NCI-H460 (cell line): ENCODE measurements at places on chromosomes 4 and X.

GRCh38 chr4:130110189-130110588, 1014.2 kb downstream of the C4orf33 start:
- DNase-seq = no peak

- DNase-seq = no peak
Observed at GRCh38 chr4:5157791-5158770, 106.8 kb downstream of the STK32B start.

DNA sequence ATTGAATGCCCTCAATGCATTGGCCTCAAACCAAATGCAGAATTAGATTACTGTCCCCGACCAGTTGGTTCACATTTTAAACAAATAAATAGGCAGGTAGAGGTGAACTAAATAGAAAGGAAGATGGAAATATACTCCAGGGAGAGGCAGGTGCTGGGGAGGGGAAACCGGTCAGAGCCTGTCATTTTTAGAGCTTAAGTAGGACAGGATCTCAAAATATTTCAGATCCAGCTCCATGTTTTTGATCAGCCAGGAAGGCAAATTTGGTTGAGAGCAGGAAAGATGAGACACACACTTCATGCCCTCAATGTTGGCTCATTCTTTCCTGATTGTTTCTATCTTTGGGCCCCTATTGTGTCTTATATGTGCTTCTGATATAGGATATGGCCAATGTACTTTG, 206.7 kb downstream of the SHROOM3 start:
- DNase-seq = no peak

DNA sequence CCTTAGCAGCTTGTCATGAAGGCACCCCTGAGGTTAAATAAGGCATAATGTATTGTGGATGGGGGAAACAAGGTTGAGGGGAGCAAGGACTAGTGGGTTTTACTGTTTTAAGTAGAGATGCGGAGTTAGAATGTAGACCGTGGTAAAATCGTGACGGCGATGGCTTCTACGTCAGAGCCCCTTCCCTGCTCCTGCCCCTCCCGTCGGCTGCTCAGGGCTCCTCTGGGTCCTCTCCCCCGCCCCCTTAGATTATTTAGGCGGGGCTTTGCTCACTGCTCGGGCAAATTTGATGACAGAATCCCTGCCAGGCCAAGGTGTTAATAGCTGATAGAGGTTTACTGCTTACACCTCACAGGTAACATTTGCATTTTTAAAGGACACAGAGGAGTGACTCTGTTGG, 2.3 kb downstream of the FRMPD3 start:
- no peak for DNase-seq

- DNase-seq = no peak
Observed at GRCh38 chr4:142452161-142452855, 393.8 kb downstream of the INPP4B start.

- no peak for DNase-seq
Observed at GRCh38 chr4:150012851-150013360, 65.3 kb upstream of the DCLK2 start.

- no peak for DNase-seq
Observed at GRCh38 chrX:95956745-95957144, 727.9 kb upstream of the DIAPH2 start.

DNA sequence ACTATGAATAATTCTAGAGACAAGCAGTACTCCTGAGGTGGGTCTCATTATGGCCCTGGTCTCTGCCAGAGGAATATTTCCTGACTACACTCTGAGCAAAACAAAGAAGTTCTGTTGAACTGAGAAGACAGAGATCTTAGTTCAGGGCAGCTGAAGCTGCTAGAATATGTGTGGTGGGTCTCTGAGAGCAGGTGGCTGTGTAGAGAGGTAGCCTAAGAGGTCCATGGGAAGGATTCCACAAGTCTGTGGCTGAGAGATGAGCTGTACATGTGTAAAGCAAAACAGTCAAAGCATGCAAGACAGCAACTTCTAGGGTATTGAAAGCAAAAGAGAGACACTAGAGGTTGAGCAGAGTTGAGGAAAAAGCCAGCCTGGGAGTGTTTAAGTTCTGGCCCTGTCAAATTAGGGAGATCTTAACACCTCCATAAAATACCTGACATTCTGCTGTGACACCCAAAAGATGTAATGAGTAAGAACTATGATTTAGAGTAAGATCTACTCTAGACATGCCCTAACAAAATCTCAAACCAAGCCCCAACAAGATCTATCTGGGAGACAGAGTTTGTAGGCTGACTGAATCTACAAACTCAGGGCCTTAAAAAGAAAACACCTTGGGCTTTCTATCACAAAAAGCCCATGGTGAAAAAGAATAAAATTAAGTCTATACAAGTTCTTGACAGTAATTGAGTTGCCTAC, 274.4 kb downstream of the BANK1 start:
- DNase-seq = no peak

GRCh38 chr4:154542271-154542879, 7.8 kb downstream of the PLRG1 start:
- no peak for DNase-seq

- peak; percentile 16 for DNase-seq
Observed at GRCh38 chr4:55553441-55554201, 6.9 kb upstream of the CLOCK start.

DNA sequence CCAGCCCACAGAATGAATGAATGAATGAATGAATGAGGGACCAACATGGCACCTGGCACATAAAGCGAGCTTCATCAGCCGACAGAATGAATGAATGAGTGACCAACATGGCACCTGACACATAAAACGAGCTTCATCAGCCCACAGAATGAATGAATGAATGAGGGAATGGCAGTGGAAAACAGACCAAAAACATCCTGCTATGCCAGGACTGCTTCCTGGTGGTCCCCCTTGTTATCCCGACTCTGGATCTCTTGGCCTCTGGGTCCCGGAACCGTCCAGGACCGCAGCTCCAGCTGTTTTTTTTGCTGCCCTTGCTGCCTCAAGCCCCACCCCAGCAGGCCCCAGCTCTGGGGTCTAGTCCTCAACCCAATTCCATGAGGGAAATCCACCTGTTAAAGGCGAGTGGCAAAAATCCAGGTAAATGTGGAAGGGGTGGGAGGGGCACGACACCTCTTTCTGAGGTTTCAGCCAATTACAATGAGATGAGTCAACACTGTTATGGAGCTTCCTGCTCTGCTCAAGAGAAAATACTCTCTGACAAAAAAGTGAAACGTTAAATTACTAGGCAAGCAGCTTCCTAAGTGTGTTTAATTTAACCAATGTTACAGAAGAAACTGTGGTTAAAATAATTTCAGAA, 72.0 kb upstream of the MTNR1A start:
- DNase-seq = no peak

DNA sequence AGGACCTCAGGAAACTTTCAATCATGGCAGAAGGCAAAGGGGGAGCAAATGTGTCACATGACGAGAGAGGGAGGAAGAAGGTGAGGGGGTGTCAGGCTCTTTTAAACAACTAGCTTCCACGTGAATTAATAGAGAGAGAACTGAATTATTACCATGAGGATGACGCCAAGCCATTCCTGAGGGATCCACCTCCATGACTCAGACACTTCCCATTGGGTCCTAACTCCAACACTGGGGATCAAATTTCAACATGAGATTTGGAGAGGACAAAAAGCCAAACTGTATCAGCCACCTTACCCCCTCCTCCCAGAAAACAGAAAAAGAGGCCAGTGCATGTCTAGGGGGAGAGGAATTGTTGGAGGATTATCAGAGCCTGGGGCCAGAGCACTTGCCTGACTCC, 40.4 kb upstream of the LAS1L start:
- no peak for DNase-seq

DNA sequence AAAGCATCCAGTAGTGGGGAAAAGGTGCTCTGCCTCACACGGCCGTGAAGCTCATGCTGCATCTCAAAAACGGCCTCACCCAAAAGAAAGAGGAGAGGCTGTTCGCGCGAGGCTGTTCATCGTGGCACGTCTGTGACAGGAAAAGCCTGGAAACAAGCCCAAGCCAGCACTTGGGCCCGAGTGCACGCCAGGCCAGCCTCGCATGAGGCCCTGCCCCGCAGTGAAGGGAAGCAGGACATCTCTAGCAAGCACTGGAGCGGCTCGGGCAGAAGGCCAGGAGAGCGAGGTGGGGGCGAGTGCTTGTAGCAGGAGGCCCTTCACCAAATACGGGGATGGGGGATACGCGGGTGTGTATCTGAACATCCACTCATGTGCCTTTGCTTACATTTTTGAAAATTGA, 39.9 kb upstream of the MXD4 start:
- DNase-seq = no peak

- DNase-seq = no peak
Observed at GRCh38 chr4:11106190-11106589, 322.5 kb downstream of the HS3ST1 start.

- peak; percentile 15 for DNase-seq
Observed at GRCh38 chrX:111447298-111447697, 35.3 kb upstream of the DCX start.

- DNase-seq = no peak
Observed at GRCh38 chr4:61199873-61200186, 296 bp upstream of the ADGRL3 start.
